Nucleus accumbens (tissue), 56 donors: ENCODE measurements at places on chromosomes 2 and 18.

GRCh38 chr2:41723526-41723925, 324.3 kb upstream of the PKDCC start:
- no peak for DNase-seq

DNA sequence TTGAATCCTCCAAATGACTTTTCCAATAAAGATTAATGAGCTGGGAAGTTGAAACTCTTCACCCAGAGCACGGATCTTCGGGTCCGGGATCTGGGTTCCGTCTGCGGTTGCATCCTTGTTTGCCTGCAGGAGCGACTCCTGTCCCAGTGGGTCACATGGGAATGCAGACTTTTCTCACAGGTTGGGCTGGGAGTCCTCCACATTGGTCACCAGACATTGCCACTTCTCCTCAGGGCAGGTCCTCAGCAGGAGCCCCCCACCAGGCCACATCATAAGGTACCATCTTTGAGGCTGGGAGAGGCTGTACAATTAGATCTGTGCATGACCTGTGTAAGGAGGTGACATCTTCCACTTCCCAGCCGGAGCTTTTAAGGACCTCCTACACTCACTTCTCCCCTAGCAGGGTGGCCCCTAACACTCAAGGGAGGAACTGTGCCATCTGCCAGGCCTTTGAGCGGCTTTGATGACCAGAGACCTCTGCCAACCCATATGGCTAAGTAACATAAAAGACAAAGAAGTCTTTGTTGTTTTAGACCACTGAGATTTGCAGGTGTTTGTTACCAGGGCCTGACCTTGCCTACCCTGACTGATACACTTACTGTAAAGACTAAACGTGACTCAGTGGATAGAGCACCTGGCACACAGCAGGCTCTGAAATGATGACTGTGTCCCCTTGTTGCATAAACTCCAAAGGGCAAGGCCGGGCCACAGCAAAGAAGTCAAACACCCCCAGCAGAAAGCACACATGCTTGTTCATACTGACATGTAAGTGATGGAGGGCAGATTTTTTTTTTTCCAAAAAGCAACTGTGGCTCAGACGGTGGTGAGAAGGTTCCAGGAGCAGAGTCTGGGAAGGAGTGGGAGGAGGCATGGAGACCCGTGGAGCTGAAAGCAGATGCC, 7.9 kb upstream of the TEX51 start:
- no peak for DNase-seq

DNA sequence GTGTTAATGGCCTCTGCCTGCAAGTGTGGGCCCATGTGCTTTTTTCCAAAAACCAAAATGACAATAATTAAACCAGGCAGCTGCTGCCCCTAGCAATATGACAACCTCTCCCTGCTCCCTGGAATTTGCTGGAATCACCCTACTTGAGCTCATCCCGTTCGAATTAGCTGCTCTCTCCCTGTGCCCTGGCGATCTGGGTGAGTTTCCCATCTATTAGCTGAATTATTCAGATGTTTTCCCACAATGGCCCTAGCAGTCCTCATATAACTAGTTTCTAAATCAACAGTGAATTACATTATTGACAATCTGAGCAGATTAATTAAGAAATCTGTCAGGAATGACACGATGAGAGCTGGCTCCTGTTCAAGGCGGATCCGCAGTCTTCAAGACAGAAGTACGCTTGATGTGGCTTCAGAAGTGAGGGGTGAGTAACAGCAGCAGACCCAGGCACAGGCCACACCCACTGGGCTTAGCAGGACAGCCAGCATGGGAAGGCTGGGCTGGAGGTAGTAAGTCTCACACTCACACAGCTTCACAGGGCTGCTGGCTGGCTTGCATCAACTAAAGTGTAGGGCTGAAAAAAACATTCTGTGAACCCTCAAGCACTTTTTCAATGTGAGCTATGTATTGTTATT, 366.2 kb upstream of the ID2 start:
- no peak for DNase-seq

DNA sequence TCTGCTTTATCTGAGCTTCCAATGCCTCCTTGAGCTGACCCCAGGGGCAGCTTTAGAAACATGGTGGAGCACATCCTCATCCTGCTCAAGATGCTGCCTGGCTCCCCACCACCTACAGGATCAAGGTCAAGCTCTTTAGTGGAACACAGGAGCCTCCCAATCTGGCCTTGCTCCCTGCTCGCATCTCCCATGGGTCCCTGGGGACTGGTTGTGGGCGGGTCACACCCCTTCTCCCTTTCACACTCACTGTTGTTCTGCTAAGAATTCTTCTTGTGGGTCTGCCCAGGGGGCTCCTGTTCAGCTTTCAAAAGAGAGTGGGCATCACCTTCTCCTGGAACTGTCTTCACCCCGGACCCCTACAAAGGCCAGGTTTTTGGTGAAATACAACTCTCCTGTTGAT, 8.4 kb upstream of the NT5DC4 start:
- no peak for DNase-seq

- DNase-seq, result no peak
Observed at GRCh38 chr2:235958221-235958930, 209.8 kb downstream of the GBX2 start.

DNA sequence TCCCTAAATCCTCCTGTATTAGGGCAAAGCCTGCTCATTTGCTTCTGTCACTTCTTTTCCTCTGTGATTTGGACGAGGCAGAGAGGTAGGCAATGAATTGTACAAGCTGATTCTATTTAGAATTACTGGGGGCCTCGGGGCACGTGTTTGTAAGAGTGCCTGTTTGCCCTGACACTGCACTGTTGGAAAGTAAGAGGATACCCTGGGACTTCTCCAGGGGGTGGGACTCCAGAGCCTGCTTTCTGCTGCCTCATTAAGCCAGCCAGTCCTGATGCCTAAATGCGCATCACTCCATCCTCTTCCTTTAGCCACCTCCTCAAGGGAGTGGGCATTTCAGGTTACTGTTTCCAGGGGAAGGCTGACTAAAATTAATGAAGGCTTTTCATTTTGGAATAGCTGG, 134.3 kb downstream of the TDRD15 start:
- DNase-seq, result no peak

DNA sequence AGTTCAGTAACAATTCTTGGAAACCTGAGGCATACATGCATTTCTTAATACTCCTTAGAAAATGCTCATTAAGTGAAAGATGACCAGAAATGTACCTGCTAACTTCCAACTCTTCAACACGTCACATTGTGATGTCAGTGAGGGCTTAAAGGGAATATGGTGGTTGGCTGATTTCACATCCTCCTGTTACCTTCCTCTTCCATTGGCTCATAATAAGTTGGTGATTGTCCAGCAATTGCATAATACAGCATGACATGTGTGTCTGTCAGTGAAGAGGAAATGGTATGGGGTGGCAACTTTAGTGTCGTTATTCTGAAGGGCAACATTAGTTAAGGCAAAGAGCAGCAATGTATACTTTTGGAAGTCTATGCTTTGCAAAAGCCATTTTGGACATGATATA, 26.0 kb downstream of the PLEK start:
- no peak for DNase-seq

- no peak for DNase-seq
Observed at GRCh38 chr2:199455545-199456382, 2.0 kb downstream of the SATB2 start.

GRCh38 chr18:77151772-77152520, 19.4 kb upstream of the MBP start:
- DNase-seq, result no peak

DNA sequence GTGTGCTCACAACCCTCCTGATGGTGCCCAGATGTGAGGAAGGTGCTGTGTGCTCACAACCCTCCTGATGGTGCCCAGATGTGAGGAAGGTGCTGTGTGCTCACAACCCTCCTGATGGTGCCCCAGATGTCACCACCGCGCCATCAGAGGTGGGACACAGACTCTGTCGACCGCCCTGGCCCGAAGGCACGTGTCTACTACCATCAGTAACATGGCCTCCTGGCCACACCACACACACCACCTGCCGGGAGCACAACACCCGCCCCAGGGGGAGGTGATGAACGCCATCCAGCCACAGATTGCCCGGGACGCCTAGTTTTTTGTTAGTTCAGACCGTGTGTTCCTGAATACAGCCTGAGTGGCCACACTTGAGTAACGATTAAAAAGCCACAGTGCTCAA, 24.5 kb downstream of the HDAC4 start:
- no peak for DNase-seq

- DNase-seq, result no peak
Observed at GRCh38 chr2:162678551-162678950, 160.0 kb downstream of the KCNH7 start.

- no peak for DNase-seq
Observed at GRCh38 chr2:181458871-181459270, 1.7 kb downstream of the ITGA4 start.

GRCh38 chr2:1936427-1936980, 192.2 kb upstream of the PXDN start:
- no peak for DNase-seq

DNA sequence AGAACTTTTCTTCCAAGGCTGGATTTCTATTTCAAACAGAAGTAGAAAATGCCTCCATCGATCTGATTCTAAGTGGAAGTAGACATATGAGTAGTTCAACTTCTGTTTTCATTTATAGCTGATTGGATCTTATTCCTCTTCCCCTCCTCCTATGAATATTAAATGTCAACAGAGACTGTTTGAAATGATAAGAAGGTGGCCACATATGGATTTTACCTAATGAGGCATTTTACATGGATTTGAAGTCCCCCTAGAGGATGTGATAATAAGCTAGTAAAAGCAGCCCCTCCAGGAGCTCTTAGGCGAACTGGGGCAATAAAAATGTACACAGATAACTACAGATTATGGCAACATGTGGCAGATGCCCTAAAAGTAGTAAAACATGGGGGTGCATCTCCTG, 71.0 kb downstream of the UPP2 start:
- DNase-seq, result no peak

DNA sequence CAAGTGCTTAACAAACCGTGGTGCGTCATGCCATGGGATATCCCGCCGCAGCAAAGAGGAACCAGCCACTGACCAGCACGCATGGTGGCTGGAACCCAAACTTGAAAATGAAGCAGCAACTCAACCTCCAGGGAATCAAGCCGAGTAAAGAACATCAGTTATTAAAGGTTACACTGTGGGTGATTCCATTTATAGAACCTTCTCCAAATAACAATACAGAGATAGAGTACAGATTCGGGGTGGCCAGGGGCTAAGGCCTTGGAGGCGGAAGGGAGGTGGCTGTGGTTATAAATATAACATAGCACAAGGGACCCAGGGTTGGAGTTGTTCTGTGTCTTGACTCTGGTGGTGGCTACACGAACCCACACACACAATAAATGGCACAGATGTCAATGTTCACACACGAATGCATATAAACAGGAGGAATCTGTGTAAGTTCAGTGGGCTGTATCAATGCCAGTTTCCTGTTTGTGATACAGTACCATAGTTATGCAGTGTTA, 123.1 kb downstream of the EIPR1 start:
- DNase-seq, result no peak

DNA sequence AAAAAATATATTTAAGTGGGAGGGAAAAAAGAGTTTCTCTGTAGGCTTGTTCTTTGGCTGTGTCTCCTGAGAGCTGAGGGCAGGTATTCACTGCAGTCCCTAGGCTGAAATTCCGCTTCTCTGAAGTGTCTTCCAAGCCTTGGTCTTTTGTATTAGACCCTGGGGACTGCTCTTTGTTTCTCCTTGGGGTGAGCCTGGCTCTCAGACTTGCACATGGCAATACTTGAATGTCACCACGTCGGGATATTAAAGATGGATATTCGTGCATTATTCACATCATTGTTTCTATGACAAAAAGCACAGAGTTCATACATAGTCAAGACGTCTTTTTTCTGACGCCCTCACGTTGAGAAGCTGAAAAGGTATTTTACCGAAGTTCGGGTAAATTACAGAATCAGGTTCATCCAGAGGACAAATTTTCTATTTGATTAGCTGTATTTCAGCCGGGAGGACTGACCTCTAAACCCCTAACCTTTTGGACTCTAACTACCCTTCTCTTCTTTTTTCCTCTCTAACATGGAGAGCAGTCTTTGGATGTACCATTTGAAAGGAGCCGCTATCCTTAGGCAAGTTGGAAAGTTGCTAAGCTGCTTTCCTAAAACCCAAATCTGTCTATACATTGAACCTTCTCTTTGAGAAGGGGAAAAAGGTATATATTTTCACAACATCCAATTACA, 2.4 kb upstream of the HOXD3 start:
- no peak for DNase-seq

DNA sequence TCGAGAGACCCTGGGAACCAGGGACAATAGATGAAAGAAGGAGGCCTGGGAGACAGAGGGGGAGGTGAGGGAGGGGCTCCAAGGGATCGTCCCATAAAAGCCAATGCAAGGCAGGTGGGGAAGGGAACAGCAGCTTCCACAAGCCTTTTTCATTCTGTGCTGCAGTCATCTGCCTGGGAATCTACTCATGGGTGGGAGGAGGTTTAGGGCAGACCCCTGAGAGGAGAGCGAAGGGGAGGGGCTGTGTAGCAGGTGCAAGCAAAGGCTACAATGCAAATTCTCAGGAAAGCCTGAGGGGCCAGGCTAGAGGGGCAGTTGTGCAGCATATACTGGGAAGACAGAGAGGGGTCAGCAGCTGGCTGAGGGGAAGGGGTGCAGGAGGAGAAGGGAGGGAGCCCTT, 135.4 kb downstream of the SETBP1 start:
- DNase-seq, result no peak

GRCh38 chr18:66316701-66317100, 287.2 kb downstream of the CDH19 start:
- DNase-seq, result no peak

DNA sequence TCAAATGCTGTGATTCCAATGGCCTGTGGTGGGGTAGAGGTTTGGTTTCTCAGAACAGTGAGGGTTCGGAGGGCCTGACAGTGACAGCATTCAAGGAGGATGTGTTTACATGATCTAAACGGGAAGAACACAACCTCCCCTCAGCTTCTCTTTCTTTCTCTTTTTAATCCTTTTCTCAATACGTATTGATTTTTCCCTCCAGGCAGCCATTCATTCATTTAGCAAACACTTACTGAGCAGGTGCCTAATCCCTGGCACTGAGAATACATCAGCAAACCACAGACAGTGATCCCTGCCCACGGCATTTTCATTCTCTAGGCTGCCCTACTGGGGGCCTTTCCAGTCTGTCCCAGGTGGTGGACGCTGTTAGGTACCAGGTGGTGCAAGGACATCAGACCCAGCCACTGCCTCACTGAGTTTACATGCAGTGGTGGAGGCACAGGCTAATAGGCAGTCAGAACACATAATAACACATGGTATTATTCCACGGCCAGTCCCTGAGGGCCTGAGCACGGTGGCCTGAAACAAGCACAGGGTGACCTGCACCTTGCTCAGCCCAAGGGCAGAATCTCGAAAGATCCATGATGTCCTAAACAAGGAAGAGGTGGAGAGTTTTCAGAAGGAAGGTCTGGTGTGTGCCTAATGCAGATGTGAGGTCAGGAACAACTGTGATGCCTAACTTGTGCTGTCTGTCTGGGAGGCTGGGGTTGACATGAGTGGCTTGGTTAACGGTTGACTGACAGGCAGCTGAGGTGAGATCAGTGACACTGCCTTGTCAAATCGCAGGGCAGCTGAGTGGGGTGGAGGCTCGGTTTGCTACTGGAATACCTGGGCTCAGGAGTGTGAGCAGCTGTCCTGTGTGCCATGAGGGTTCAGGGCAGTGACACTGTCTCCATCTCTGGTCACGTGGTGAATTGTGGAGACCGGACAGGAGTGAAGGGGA, 785.5 kb upstream of the HS6ST1 start:
- DNase-seq, result no peak
